Gastrocnemius medialis (tissue), 4 donors: ENCODE measurements at places on chromosomes 3 and 15. TPM values are rescaled to one million over a fixed set of nuclear protein-coding genes. Genes with fewer than 3 reads are reported as not detected.

DNA sequence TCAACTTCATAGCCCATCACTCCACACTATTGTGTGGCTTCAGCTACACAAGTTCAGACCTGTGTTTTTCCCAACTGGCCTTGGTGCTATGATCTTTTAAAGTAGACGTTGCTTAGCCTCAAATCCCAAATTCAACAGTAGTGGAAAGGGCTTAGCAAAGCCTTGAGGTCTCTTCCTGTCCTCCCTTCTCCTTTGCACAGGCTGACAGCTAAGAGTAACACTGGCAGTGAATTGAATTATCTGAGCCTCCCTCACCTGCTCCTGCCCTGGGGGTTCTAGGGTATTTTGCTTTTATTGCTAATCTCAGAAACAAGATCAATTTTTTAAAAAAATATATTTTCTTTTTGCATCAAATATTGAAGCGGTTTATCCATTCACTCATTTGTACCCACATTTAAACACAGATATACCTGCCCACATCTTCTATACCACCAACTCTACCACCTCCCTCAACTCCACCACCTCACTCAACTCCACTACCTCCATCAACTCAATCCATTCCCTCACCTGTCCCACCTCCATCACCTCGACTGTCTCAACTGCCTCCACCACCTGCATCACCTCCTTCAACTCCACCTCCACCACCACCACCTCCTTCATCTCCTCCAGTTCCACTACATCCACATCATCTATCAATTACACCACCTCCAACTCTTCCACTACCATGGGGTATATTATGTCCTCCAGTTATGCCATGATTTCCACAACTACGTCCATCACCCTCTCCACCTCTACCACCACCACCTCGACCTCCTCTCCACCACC lies 10.1 kb upstream of the FGD5 start:
- no peak for DNase-seq
- no peak overlapping the region for H3K4me3 ChIP-seq
- H3K36me3 ChIP-seq, result no peaks in the 10 kb centered on the region
- H3K4me1 ChIP-seq, result no peaks in the 10 kb centered on the region

GRCh38 chr3:169454060-169454317 lies 209.5 kb downstream of the MECOM start:
- no peaks in the 10 kb centered on the region for H3K36me3 ChIP-seq
- H3K4me1 ChIP-seq, result no peaks in the 10 kb centered on the region
- no peak for DNase-seq
- no peak overlapping the region for H3K4me3 ChIP-seq
- H3K27me3 ChIP-seq, result no peaks in the 10 kb centered on the region
- H3K27ac ChIP-seq, result no peak overlapping the region

DNA sequence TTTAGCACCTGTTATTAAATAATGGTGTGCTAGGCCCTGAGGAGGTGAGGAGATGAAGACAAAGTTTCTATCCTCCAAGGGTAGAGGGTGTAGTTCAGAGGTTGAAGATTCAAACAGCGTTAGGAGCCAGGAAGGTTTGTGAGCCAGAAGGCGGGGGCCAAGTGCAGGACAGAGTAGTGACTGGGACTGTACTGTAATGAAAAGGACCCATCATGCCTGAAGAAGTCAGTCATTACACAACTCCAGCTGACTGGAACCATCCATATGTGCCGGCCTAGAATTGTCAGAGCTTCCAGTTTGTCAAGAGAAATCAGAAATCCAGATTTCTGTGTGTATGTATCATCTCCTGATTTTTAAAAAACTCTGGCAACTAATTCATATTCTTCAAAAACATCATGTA lies 54.8 kb downstream of the FILIP1L start:
- H3K4me3 ChIP-seq, result no peak overlapping the region
- DNase-seq, result no peak
- no peaks in the 10 kb centered on the region for H3K36me3 ChIP-seq
- peaks cover 62% of the 10 kb centered on the region for H3K4me1 ChIP-seq
- H3K27ac ChIP-seq, result peak overlapping the region; percentile 71
- H3K27me3 ChIP-seq, result no peaks in the 10 kb centered on the region

DNA sequence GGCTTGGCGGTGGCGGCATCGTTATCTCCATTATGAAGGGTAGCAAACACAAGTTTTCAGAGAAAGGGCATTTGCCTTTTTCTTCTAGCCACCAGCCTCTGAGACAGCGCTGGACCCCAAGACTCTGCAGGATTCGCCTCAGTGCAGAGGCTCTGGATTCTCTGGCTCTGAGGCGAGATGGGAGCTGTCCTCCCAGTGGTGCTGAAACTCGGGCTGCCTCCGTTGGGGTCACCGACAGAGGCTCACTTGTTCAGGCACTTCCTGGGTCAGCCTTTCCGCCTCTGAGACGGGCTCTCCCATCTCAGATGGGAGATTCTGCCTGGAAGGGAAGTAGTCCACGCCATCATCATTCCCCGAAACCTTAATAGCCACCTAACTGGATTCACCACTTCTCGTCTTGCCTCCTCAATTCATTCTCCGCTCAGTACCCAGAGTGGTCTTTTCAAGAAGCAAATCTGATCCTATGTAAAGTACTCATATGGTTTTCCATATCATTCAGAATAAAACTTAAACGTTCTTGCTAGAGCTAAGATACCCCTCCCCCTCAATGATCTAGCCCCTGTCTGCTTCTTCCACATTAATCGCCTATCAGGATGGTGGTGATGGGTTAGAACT lies 76.9 kb downstream of the RHCG start:
- DNase-seq, result no peak
- H3K4me3 ChIP-seq, result no peak overlapping the region

GRCh38 chr3:134328147-134328591 lies 46.1 kb downstream of the AMOTL2 start:
- no peaks in the 10 kb centered on the region for H3K27me3 ChIP-seq
- H3K27ac ChIP-seq, result peak overlapping the region; percentile 63
- H3K4me1 ChIP-seq, result peaks cover 23% of the 10 kb centered on the region
- no peak for DNase-seq
- H3K4me3 ChIP-seq, result no peak overlapping the region

DNA sequence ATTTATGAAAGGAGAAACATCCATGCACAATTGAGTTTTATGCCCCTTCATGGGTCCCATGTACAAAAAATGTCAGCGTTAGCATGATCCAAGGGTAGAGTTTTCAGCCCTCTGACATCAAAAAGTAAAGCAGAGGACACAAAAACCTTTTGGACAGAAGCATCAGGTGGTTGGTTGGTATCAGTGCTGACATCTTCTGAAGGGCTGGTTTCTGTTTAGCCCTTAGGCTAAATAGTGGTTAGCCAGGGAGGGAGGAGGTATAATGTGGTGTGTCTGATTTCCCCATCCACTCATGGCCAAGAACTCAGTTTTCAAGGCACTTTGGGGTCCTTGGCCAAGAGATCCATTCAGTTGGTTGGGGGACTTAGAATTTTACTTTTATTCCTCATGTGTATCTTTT lies 16.5 kb downstream of the CCDC66 start:
- no peaks in the 10 kb centered on the region for H3K4me1 ChIP-seq
- no peak overlapping the region for H3K4me3 ChIP-seq
- H3K27me3 ChIP-seq, result no peaks in the 10 kb centered on the region
- H3K27ac ChIP-seq, result no peak overlapping the region

MSL2 gene
- 25.7 TPM for total RNA-seq

- H3K4me1 ChIP-seq, result peaks cover 20% of the 10 kb centered on the region
- no peaks in the 10 kb centered on the region for H3K27me3 ChIP-seq
- no peaks in the 10 kb centered on the region for H3K36me3 ChIP-seq
- H3K4me3 ChIP-seq, result no peak overlapping the region
- no peak overlapping the region for H3K27ac ChIP-seq
- DNase-seq, result no peak
Observed at GRCh38 chr3:67531181-67532101, 123.0 kb downstream of the SUCLG2 start.

DNAH12 gene
- total RNA-seq, result 0.04 TPM

DNA sequence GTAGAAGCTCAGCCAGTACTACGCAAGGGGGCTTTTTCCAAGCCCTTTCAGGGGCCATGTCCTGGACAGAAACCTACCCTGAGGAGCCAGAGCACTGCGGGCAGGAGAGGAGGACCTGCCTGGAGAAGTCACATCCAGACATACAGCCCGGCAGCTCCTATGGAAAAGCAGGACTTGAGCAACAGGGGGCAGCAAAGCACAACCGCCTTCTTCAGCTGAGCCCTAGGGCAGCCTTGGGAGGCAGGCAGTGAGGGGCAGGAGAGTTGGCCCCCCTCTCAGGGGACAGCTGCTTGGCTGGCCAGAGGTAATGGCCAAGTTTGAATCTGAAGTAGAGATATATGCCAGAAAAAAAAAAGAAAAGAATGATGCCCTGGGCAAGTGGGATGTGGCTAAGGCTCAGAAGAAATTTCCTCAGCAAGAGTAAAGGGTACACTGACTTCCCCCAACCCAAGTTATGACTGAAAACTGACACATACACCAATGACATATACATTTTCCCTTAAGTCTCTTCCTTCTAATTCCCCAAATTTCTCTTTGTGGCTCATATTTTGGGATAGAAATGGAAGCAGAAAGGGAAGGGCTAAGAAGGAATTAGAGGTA lies 56.9 kb downstream of the CYP19A1 start:
- no peak overlapping the region for H3K27ac ChIP-seq
- no peak overlapping the region for H3K4me3 ChIP-seq
- no peaks in the 10 kb centered on the region for H3K27me3 ChIP-seq
- H3K4me1 ChIP-seq, result no peaks in the 10 kb centered on the region
- peak; percentile 12 for DNase-seq

DNA sequence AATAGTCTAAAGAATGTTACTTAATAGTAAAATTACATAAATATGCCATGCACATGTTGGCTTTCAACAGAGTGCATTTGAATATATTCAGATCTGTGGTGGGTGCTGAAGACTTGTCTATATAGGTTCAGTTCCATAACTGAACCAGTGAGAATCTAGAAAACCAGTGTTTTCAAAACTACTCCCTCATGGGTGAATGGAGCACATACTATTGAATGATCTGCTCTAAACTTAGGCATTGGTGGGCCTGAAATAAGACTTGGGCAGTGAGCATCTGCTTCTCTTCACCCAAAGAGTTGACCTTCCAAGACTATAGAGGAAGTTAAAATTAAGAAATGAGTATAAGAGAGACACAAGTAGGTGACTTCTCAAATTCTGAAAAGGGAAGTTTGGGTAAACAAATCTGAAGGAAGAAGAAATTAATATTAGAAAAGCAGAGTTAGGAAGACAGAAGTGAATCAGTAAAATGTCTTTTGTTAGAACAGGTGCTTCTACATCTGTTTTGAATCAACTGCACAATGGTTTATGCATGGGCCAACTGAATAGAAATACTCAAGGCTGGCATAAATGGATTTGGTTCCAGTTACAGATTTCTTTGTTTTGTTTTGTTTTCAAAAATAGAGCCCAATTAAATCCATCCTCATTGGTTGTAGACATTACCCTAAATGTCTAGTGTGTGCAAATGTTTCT lies 19.3 kb downstream of the ALCAM start:
- no peak overlapping the region for H3K27ac ChIP-seq
- H3K4me3 ChIP-seq, result no peak overlapping the region
- no peaks in the 10 kb centered on the region for H3K36me3 ChIP-seq
- DNase-seq, result no peak
- no peaks in the 10 kb centered on the region for H3K27me3 ChIP-seq
- H3K4me1 ChIP-seq, result no peaks in the 10 kb centered on the region

GPR149 gene
- not detected for total RNA-seq

GRCh38 chr15:60530168-60530567 lies 51.2 kb upstream of the ICE2 start:
- H3K27ac ChIP-seq, result no peak overlapping the region
- no peak for DNase-seq
- H3K27me3 ChIP-seq, result no peaks in the 10 kb centered on the region
- H3K36me3 ChIP-seq, result peaks cover 5% of the 10 kb centered on the region

ADAMTS9 gene
- 13.4 TPM for total RNA-seq

DNA sequence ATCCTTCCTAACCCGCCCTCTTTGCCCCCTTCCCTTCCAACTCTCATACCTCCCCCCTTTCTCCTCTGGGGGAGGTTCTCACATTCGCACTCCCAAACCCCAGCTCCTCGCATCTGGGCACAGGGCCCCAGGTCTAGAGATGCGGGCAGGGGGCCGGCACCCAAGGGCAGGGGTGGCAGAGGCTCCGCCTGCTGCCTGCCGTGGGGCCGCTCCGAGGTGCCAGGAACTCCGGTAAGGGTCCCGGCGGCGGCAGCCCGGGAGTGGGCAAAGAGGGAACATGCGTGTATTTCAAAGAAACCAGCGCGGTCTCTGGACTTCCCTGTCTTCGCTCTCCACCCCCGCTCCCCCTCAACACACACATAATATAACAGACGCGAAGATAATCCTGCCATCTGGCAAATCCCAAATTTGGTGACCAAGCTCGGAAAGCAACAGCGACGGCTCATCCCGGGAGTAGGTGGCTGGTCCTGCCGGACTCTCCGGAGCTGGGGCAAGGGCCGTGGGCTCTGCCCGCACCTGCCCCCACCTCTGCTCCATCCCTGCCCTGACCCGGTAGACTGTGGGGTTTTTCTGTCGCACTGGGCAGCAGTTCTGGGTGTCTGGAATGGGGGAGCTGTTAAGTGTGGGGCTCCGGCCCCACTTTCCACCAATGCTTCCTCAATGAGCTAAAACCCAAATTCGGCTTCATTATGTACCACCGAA lies 31.0 kb downstream of the NR2F2 start:
- no peak overlapping the region for H3K4me3 ChIP-seq
- no peaks in the 10 kb centered on the region for H3K36me3 ChIP-seq
- peaks cover 26% of the 10 kb centered on the region for H3K4me1 ChIP-seq
- no peak for DNase-seq
- H3K27ac ChIP-seq, result no peak overlapping the region

CHRM5 gene
- total RNA-seq, result not detected

- no peaks in the 10 kb centered on the region for H3K27me3 ChIP-seq
- DNase-seq, result no peak
- no peak overlapping the region for H3K27ac ChIP-seq
- H3K4me3 ChIP-seq, result no peak overlapping the region
Observed at GRCh38 chr3:93969997-93970396, 3.7 kb downstream of the PROS1 start.

TGM4 gene
- total RNA-seq, result not detected

NLGN1 gene
- total RNA-seq, result 1.1 TPM

GRCh38 chr15:48112242-48112641 lies 8.5 kb upstream of the SLC24A5 start:
- H3K4me3 ChIP-seq, result no peak overlapping the region
- H3K4me1 ChIP-seq, result no peaks in the 10 kb centered on the region
- no peak overlapping the region for H3K27ac ChIP-seq

CCR1 gene
- total RNA-seq, result 1.9 TPM

PRC1 gene
- total RNA-seq, result 4.4 TPM

GRCh38 chr3:63613561-63613960 lies 38.9 kb upstream of the SNTN start:
- no peaks in the 10 kb centered on the region for H3K27me3 ChIP-seq
- no peak overlapping the region for H3K27ac ChIP-seq
- no peak overlapping the region for H3K4me3 ChIP-seq
- no peaks in the 10 kb centered on the region for H3K4me1 ChIP-seq

TEX55 gene
- total RNA-seq, result not detected

- peaks cover 9% of the 10 kb centered on the region for H3K4me1 ChIP-seq
- H3K27ac ChIP-seq, result no peak overlapping the region
- no peaks in the 10 kb centered on the region for H3K27me3 ChIP-seq
- no peak overlapping the region for H3K4me3 ChIP-seq
- peak; percentile 51 for DNase-seq
- no peaks in the 10 kb centered on the region for H3K36me3 ChIP-seq
Observed at GRCh38 chr3:152183473-152183872, 85.3 kb upstream of the MBNL1 start.

SLC2A2 gene
- total RNA-seq, result 0.51 TPM

GRCh38 chr3:99602183-99602582 lies 36.2 kb upstream of the COL8A1 start:
- no peak overlapping the region for H3K4me3 ChIP-seq
- no peak overlapping the region for H3K27ac ChIP-seq
- H3K4me1 ChIP-seq, result no peaks in the 10 kb centered on the region
- H3K27me3 ChIP-seq, result no peaks in the 10 kb centered on the region
- no peak for DNase-seq

SENP5 gene
- total RNA-seq, result 27.1 TPM

FGD5 gene
- 4.4 TPM for total RNA-seq

- H3K27me3 ChIP-seq, result no peaks in the 10 kb centered on the region
- H3K36me3 ChIP-seq, result no peaks in the 10 kb centered on the region
- peak; percentile 43 for DNase-seq
Observed at GRCh38 chr15:76904461-76905012, 603 bp downstream of the SCAPER start.
